ENCODE measurements at places on chromosomes 7 and 10.
A peak's percentile ranks its signal among the peaks of the same experiment; 100 is the strongest.

GRCh38 chr10:79336739-79337138 lies 10.5 kb upstream of the PPIF start:
- no peak for DNase-seq

DNA sequence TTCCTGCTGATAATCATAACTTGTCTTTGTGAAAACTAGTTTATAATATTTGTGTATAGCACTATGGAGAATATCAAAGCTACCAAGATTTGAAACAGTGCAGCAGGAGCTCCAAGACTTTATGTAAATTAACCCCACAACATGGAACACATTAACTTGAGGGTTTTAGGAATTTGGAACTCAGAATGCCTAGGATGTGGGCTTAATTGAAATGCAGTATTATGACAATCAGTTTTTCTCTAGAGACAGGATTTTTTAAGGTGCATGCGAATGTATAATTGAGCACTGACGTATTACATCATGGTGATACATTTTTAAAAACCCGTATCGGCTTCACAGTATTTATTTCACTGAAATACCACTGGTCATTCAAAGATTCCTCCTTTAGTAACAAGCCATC lies 313.1 kb upstream of the DGKB start:
- DNase-seq = no peak

DNA sequence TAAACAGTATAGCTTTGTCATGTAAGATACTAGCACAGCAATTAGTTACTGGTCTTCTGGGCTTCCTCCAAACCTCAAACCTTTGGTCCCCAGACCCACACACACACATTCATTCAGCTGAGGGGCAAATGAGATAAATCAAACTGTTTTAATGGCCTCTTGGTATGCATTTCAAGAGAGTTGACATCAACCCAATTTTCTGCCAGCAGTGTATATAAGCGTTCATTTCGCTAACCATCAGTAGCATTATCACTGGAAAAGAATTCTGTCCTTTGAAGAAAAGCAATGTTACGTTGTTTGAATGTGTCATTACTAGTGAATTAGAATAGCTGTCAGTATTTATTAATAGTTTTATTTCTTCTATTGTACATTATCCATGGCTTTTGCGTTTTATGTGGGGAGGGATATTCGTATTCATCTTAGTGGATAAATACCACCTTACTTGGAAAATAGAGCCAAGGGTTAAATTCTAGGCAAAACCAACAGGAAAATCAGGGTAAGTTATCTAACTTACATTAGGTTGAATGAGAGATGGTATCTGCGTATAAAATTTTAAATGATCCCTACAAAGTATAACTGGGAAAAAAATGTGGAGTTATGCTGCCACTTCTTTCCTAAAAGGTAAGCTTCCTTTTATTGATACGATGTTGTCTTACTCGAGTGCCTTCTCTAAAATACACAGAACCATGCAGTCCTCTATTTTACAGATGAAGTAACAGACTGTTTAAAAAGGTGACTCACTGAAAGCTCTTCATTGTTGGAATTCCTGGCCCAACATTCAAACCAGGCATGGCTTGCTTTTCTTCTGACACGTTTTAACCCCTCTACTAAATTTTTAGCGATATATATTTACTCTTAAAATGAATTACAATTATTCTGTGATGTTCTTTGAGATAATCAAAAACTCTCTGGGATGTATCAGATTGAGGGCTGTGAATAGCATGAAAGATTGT lies 2.0 kb upstream of the ZMYND11 start:
- DNase-seq = no peak

GRCh38 chr10:67925449-67926005 lies 41.1 kb downstream of the SIRT1 start:
- DNase-seq = no peak

DNA sequence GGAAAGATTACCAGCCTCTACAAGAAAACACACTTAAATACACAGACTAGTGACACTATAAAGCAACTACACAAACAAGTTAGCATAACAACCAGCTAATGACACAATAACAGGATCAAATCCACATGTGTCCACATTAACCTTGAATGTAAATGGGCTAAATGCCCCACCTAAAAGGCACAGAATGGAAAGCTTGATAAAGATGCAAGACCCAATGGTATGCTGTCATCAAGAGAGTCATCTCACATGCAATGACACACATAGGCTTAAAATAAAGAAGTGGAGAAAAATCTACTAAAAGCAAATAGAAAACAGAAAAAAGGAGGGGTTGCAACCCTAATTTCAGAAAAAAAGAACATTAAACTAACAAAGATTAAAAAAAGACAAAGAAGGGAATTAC lies 14.0 kb upstream of the GIMAP4 start:
- no peak for DNase-seq

GRCh38 chr7:34111031-34111430 lies 205.7 kb downstream of the BMPER start:
- DNase-seq = no peak

GRCh38 chr7:27665531-27665930 lies 2.8 kb upstream of the HIBADH start:
- DNase-seq = no peak

- no peak for DNase-seq
Measured at GRCh38 chr7:12905671-12906070, 218.2 kb downstream of the ARL4A start.

DNA sequence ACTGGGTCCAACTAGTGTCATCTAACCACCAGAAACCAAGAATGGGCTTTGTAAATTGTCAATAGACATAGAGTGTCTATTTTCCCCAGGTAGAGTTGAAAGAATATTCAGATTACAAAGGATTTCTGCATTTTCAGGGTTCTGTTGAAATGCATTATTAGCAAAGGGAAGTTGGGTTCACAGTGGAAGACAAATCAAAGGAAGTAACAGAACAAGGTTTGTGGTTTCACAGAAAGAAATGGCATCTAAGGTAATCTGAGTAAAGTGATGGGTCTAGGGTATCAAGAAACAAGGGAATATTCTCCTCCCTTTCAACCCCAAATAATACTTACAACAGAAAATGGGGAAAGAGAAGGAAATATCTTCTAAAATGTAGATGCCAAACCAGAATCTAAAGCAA lies 25.8 kb downstream of the CEP41 start:
- no peak for DNase-seq

DNA sequence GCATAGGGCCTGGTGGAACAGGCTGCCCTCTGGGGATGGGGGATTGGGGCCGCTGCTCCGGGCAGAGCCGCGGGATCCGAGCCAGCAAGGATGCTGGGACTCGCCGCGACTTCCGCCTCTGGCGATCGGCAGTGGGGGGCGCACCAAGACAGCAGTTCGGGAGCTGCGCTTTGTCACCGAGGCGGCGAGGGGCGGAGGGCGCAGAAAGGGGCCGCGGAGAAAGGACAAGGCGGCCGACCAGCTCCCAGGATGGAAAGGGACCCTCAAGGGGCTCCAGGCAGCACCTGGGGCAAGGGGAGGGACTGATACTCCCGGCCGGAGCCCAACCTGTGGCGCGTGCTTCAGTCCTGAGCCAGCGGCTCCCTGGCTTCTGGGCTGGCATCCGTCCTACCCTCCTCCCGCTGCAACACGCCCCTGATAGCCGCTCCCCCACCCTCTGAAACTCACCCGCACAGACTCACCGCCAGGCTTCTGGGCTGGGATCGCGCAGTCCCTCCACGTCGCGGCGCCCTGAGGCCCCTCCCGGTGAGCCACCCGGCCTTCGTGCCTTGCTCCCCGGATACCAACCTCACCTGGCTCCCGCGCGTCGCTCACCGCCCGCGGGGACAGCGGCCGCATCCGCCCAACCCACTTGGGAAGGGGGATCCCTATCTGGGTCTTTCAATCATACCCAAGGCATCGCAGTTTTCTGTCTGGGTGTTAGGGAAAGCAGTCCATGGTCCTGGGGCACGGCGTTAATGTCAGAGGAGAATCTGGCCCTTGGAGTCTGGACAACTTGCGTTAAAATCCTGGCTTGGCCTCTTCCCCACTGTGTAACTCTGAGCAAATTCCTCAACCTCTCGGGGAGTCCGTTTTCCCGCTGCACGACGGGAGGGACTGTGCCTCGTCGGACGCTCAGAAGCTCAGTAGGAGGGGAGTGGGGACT lies 7.0 kb upstream of the EVX1 start:
- peak; percentile 76 for DNase-seq

- DNase-seq = no peak
Measured at GRCh38 chr7:47786557-47787248, 161.6 kb downstream of the PKD1L1 start.

Data from NCI-H82 (cell line).